ENCODE measurements at places on chromosomes 6 and 20.

DNA sequence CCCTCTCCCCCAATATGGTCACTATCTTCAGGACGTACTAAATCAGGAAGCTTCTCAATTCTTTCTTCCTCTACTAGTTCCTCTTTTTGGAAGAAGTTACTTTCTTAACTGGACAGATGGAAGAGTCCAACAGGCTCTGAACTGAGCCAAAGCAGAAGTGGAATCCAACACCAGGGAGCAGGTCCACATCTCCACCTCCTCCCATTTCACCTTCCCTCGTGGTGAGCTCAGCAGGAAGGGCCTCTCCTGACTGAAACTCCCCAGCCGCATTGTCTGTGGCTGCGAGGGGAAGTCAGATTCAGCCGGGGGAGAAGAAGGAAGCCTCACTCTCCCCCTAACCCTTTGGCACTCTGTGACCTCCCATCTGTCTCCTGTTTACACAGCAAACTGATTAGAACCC is 63.8 kb upstream of the UST start:
- DNase-seq: no peak

DNA sequence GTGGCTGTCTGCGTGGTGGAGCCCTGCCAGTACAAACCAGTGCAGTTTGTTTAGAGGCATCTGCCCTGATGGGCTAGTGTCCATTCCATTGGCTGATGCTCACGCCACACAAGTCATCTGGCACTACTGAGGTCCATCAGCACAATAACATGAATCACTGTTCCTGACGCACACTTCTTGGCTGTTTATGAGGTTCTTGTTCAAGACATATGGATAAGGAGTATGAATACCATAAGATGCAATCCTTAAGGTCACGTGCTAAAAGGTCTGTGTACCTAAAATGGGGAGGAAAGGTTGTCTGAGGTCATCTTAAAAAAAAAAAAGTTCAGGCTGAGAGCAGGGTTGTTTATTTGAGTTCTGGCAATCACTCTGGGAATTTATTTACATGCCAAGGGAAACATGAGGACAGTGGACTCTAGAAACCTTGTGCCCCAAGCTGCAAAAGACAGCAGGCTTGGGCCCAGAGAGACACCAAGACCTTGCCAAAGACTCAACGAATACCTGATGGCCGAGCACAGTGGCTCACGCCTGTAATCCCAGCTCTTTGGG is 54.1 kb upstream of the SHLD1 start:
- peak; percentile 86 for DNase-seq

GRCh38 chr20:43755851-43756250 is 29.0 kb upstream of the GTSF1L start:
- DNase-seq: peak; percentile 95

- DNase-seq: peak; percentile 55
Observed at GRCh38 chr6:97068211-97068610, 143.7 kb downstream of the KLHL32 start.

DNA sequence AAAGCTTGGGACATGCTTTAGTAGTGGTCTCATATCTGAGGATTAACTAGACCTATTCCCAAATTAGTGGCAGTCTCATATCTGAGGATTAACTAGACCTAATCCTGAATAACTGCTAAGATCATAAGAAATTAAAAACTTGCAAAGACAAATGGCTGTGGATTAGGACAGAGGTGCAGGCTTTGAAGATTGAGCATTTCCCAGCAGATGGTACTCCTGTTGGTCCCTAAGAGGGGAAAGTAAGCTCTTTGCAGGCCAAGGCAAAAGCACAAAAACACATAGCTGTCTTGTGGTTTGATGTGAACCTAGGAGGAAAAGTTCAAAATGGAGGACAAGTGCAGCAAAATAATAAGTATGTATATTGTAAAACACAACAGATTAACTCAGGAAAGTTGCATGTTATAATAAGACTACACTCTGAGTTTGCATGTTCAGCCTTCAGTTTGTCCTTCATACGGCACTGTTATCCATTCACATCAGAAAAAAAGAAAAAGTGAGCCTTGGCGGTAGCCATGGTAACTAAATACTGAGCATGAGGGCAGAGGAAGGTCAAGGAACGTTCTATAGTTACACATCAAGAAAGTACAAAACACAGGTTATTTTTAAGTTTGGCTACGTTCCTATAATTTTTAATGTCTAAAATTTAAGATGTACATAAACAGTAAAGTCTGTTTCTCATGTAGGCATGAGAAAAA is 62.8 kb downstream of the FILIP1 start:
- no peak for DNase-seq

DNA sequence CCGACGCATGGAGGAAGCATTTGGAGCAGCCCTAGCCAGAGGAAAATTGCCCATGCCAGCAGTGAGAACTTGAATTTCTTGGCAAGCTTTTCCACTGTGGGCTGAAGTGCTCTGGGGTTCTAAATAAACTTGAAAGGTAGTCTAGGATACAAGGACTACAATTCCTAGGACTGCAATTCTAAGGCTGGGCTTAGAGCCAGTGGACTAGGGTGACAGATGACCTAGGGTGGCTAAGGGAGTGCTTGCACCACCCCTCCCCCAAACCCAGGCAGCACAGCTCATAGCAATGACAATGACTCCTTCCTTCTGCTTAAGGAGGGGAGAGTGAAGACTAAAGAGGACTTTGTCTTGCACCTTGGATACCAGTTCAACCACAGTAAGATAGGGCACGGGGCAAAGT is 122.3 kb downstream of the THBS2 start:
- DNase-seq: no peak

DNA sequence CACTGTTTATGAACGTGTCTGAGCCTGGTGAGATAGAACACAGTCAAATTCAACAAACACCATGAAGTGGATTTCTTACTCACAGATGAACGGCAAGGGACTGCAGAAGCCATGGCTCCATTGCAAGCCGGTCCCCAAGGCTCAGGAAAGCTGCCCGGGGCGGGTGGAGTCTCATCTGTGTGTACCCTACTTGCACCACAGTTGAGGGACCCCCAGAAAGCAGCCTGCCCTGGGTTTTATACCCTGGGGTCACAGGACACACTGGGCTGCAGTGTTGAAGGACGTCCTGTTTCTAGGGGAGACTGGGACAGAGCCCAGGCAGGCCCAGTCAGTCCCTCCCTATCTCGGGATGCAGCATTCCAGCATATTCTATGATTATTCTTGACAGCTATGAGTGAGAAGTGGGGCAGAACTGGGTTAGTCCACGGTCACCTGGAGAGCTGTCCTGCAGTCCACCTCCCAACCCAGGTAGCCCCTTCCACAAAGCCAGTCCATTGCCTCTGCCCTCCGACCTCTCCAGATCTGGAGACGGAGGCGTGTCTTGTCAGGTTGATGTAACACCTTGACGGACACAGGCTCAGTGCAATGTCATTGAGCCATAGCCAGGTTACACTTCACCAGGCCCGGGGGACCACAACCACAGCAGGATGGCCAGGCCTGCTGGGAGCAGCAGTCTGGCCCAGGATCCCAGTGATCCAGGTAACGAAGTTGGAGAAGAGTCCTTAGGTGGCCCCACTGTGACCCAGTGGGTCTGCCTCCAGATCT is 35.5 kb downstream of the WRNIP1 start:
- DNase-seq: no peak

DNA sequence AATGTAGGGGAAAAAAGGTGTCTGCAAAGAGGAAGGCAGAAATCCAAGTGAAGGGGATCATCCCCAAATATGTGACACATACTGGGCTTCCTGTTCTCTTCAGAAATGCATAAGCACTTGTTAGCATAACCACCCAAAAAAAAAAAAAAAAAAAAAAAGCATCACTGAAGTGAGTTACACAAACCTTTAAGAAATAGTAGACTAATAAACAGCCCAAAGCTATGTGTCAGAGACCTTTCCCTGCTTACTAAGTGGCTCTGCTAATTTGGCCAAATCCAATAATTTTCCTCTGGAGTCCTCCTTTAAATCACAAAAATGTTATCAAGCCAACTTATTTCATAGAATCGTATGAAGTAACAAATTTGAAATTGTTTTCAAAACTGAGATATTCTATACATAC is 7.5 kb upstream of the DST start:
- DNase-seq: peak; percentile 59

- peak; percentile 97 for DNase-seq
Observed at GRCh38 chr20:33554914-33555420, 65.1 kb downstream of the CBFA2T2 start.

- no peak for DNase-seq
Observed at GRCh38 chr6:39829331-39829730, 37.2 kb downstream of the DAAM2 start.

GRCh38 chr6:166683477-166683876 is 56.4 kb upstream of the RPS6KA2 start:
- peak; percentile 2 for DNase-seq

- no peak for DNase-seq
Observed at GRCh38 chr20:25282034-25282781, 34.3 kb downstream of the PYGB start.

GRCh38 chr6:11606332-11606731 is 68.8 kb downstream of the TMEM170B start:
- no peak for DNase-seq

- no peak for DNase-seq
Observed at GRCh38 chr6:17501982-17502704, 98.0 kb upstream of the FAM8A1 start.

- DNase-seq: no peak
Observed at GRCh38 chr6:25727028-25727427, 27.5 kb upstream of the SLC17A4 start.

GRCh38 chr6:85810558-85810957 is 167.9 kb upstream of the SYNCRIP start:
- no peak for DNase-seq

DNA sequence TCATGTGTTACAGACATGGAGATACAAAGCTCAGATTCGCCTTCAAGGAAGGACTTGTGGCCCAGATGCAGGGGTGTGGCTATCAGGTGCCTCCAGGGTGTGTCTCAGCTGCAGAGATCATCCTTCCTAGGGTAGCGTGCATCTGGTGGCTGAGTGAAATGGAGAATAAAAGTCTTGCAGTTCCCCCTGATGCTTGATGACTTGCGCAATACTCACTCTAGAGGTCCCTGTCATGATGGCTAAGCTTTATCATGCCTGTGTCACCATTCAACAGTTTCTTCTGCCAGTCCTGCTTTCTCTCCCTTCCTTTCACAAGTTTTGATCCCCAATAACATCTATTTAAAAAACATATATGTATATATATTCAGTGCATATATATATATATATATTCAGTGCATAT is 228.1 kb downstream of the PAX1 start:
- DNase-seq: no peak

GRCh38 chr6:43869079-43869710 is 99.2 kb downstream of the VEGFA start:
- no peak for DNase-seq

DNA sequence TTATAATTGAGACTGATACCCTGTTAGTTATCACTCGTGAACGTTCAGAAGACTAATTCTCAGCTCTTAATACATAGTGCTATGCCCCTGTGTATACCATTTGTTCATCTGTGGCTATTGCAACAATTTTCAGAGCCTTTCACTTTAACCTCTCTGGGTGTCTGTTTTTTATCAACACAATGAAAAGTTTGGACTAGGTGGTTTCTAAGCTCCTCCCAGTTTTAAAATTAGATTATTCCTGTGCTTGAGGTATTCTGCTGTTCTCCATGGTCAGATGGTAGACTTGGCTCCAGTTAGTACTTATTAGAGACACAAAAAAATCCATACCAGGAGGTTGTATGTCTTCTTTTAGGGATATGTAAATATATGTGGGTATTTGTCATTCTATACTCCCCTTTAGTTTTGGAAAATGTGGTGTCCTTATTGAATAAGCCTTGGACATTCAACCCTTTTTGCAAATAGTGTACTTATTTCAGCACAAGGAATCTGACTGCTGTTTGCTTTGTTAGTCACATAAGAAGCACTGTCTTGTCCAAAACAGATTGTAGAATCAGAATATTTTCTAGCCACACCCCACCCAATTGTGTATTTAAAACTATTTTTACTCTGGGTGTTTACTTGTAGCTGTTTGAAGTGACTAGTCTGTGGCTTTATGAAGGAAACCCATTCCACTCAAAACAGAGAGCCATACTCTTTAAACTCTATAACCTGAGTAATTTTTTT is 2.0 kb upstream of the COL10A1 start:
- no peak for DNase-seq

- DNase-seq: no peak
Observed at GRCh38 chr6:155030148-155030720, 35.1 kb downstream of the TIAM2 start.

DNA sequence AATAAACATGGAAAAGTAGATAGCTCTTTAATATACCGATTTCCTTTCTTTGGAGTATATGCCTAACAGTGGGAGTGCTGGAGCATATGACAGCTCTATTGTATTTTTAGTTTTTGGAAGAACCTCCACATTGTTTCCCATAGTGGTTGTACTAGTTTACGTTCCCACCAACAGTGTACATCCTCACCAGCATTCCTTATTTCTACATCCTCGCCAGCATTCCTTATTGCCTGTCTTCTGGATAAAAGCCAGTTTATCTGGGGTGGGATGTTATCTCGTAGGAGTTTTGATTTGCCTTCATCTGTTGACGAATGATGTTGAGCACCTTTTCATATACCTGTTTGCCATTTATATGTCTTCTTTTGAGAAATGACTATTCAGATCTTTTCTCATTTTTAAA is 2.6 kb downstream of the MICA start:
- no peak for DNase-seq

- peak; percentile 77 for DNase-seq
Observed at GRCh38 chr6:148723484-148723883, 23.3 kb upstream of the UST start.

- peak; percentile 36 for DNase-seq
Observed at GRCh38 chr6:148307405-148307804, 35.2 kb upstream of the SASH1 start.

GRCh38 chr6:62042429-62042828 is 243.6 kb downstream of the KHDRBS2 start:
- no peak for DNase-seq

GRCh38 chr20:25035921-25036320 is 22.0 kb downstream of the ACSS1 start:
- DNase-seq: no peak

- DNase-seq: peak; percentile 3
Observed at GRCh38 chr6:72386324-72386723, 235.5 kb upstream of the KCNQ5 start.

DNA sequence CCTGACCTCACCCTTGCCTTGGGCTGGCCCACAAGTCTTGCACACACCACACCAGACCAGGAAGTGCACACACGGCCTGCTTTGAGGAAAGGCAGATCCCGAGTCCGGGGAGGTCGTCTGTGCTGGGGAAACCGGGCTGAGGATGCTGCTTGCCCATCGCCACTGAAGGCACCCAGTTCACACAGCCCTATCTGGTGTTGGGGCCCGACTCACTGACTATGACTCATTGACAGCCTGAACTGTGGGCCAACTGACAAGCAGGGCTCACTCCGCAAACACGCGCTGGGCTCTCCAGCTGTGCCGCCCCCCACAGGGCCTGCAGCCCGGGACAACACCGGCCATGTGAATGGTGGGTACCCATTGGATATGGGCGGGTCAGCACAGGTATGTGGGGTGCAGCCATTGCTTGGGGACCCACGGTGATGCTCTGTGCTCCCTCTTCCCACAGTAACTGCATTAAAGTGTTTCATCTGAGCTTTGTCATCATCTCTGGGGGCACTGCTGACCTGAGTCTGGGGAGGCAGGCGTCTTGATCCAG is 1.6 kb downstream of the SAMD10 start:
- peak; percentile 93 for DNase-seq
